ENCODE measurements at places on chromosomes 2 and 18.

DNA sequence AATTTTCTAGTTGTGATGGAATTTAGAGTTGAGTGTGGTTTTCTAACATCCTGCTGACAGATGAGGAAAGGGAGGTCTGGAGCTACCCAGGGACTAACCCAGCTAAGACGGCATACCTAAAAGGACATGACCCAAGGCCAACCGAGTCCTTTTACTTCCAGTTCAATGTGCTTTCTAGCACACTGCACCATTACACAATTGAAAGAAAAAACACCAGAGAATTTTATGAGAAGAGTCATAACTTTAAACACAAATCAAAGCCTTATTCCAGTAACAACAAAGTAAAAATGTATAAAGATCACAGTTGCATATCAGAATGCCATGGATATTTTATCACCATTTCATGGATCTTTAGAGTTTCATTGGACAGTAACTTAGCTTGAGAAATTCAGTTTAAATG lies 480.3 kb downstream of the MEIS1 start:
- H3K4me1 ChIP-seq: no peaks in the 10 kb centered on the region
- H3K27me3 ChIP-seq: no peaks in the 10 kb centered on the region
- no peaks in the 10 kb centered on the region for H3K36me3 ChIP-seq
- no peak overlapping the region for H3K4me3 ChIP-seq
- no peak overlapping the region for H3K27ac ChIP-seq

GRCh38 chr18:50473881-50474280 lies 86.0 kb upstream of the MAPK4 start:
- H3K4me1 ChIP-seq: no peaks in the 10 kb centered on the region
- H3K4me3 ChIP-seq: no peak overlapping the region
- peaks cover 9% of the 10 kb centered on the region for H3K27me3 ChIP-seq
- ATAC-seq: no peak

- no peak overlapping the region for H3K4me3 ChIP-seq
- no peaks in the 10 kb centered on the region for H3K27me3 ChIP-seq
- peaks cover 7% of the 10 kb centered on the region for H3K4me1 ChIP-seq
- ATAC-seq: no peak
- H3K36me3 ChIP-seq: peaks cover 68% of the 10 kb centered on the region
Observed at GRCh38 chr2:232261776-232262175, 116.8 kb upstream of the ALPP start.

DNA sequence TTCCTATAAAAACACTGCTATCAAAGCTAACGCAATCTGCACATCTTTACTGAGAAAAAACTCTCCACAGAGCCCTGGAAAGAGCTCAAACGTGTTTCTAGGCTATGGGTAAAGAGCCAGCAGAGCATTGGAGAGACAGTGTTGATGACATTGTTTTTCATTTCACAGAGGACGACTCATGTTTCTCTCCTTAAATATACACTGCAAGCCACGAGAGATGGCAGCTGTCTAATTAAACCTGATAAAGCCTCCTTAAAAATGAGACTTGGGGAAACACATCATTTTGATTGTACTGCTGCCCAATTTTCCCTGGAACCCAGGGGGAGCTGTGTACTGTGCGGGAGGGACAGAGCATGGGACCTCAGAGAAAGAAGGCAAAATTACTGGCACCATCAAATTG lies 294.3 kb upstream of the SETBP1 start:
- H3K4me3 ChIP-seq: no peak overlapping the region
- no peak for ATAC-seq
- H3K27me3 ChIP-seq: no peaks in the 10 kb centered on the region
- no peaks in the 10 kb centered on the region for H3K4me1 ChIP-seq

DNA sequence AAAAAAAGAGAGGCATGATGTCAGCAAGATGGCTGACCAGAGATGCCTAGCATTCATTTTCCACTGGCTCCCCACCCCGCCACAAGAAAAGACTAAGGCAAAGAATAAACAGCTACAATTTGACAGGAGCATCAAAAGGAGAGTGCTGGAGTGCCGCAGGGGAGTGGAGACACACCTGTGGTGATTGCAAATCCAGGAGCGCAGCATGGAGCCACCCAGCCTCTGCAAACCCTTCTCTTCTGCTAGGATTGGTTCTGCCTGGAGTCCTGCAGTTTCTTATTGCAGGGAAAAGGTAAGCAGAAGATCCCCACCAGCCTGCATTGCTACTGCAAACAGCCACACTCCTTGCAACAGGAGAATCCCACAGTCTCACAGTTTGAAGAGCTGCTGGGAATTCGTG lies 26.1 kb downstream of the BOLL start:
- ATAC-seq: no peak
- no peaks in the 10 kb centered on the region for H3K4me1 ChIP-seq
- no peak overlapping the region for H3K27ac ChIP-seq
- no peaks in the 10 kb centered on the region for H3K36me3 ChIP-seq
- no peak overlapping the region for H3K4me3 ChIP-seq
- H3K27me3 ChIP-seq: peaks cover 5% of the 10 kb centered on the region

- no peak for ATAC-seq
- H3K27ac ChIP-seq: no peak overlapping the region
- H3K36me3 ChIP-seq: no peaks in the 10 kb centered on the region
- no peaks in the 10 kb centered on the region for H3K4me1 ChIP-seq
- H3K27me3 ChIP-seq: peaks cover 34% of the 10 kb centered on the region
Observed at GRCh38 chr18:78526923-78527711, 452.5 kb upstream of the SALL3 start.

- no peak overlapping the region for H3K27ac ChIP-seq
- no peaks in the 10 kb centered on the region for H3K27me3 ChIP-seq
- H3K36me3 ChIP-seq: no peaks in the 10 kb centered on the region
Observed at GRCh38 chr18:68234131-68234530, 480.8 kb downstream of the TMX3 start.

- no peak overlapping the region for H3K27ac ChIP-seq
- H3K4me1 ChIP-seq: no peaks in the 10 kb centered on the region
- H3K27me3 ChIP-seq: no peaks in the 10 kb centered on the region
- H3K4me3 ChIP-seq: no peak overlapping the region
- H3K36me3 ChIP-seq: no peaks in the 10 kb centered on the region
Observed at GRCh38 chr18:39500306-39500705, 1934.7 kb upstream of the CELF4 start.

GRCh38 chr2:41912776-41913175 lies 135.0 kb upstream of the PKDCC start:
- H3K36me3 ChIP-seq: no peaks in the 10 kb centered on the region
- ATAC-seq: no peak
- no peaks in the 10 kb centered on the region for H3K27me3 ChIP-seq
- H3K4me1 ChIP-seq: no peaks in the 10 kb centered on the region
- H3K4me3 ChIP-seq: no peak overlapping the region

DNA sequence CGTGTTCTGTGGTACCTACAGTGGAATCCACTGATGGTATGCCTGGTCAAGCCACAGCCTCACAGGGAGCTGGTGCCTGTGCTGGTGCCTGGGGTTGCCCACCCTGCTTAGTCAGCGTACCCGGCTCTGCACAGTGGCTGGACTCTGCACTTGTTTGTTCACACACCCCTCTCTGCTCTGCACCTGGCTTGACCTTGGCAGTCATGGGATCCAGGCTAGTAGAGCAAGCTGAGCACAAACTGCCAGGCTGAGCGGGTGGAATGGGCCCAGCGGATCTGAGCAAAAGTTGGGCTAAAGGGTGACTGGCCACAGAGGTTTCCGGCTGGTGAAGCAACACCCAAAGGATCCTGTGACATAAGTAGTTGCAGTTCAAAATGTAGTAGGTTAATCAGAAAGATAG lies 163.5 kb downstream of the CDH19 start:
- no peaks in the 10 kb centered on the region for H3K36me3 ChIP-seq
- no peaks in the 10 kb centered on the region for H3K4me1 ChIP-seq
- H3K27ac ChIP-seq: no peak overlapping the region
- no peak for ATAC-seq
- H3K4me3 ChIP-seq: no peak overlapping the region

GRCh38 chr2:53865264-53865663 lies 5.5 kb upstream of the GPR75 start:
- H3K27me3 ChIP-seq: no peaks in the 10 kb centered on the region
- peaks cover 63% of the 10 kb centered on the region for H3K36me3 ChIP-seq
- no peak overlapping the region for H3K4me3 ChIP-seq
- H3K27ac ChIP-seq: no peak overlapping the region
- no peak for ATAC-seq

DNA sequence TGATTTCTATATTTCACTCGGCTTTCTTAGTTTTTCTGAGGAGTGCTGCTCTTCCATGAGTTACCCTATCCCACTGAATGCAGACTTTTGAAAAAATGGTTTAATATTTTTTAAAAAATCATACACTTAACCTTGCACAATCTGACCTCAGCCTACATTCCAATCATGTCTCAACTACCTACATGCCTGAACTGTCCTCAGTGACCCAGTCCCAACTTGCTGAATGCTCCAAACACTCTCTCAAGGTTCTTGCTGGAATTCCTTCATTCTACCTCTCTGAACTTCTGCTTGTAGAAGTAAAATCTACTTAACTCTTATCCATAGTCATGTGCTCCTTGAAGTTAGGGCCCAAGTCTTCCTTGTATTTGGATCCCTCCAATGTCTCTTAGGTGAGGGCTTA lies 181.6 kb downstream of the XIRP2 start:
- ATAC-seq: no peak
- no peaks in the 10 kb centered on the region for H3K36me3 ChIP-seq
- no peak overlapping the region for H3K4me3 ChIP-seq
- H3K27me3 ChIP-seq: no peaks in the 10 kb centered on the region
- no peaks in the 10 kb centered on the region for H3K4me1 ChIP-seq

DNA sequence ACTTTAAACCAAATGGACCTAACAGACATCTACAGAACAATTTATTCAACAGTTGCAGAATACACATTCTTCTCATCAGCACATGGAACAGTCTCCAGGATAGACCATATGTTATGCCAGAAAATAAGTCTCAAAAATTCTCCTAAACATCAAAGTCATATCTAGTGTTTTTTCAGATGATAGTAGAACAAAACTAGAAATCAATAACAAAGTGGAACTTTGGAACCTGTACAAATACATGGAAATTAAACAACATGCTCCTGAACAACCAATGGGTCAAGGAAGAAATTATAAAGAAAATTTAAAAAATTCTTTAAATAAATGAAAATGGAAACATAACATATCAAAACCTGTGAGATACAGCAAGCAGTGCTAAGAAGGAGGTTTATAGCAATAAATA lies 194.1 kb upstream of the SIX2 start:
- H3K27me3 ChIP-seq: peaks cover 11% of the 10 kb centered on the region
- no peak overlapping the region for H3K27ac ChIP-seq
- H3K36me3 ChIP-seq: no peaks in the 10 kb centered on the region
- no peak overlapping the region for H3K4me3 ChIP-seq
